ENCODE measurements at places on chromosomes 7 and 10.

DNA sequence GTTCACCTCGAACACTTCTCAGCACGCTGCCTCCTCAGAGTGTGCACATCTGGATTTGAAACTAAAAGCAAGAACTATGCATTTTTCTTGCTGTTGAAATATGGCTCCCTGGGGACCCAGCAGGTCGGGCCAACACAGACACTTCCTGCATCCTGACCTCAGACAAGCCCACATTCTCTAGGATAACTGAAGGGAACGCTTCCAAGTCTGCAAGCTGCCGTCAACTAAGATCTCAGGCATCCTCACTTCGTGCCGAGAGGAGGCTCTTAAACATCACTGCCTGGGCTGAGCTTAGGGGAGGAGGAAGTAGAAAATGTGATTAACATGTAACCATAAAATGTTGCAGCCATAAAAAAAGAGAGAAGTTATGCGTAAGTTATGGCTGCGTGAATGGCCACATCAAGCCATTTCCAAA is 65.5 kb downstream of the PYROXD2 start:
- DNase-seq: no peak

GRCh38 chr10:131513901-131514300 is 202.4 kb upstream of the TCERG1L start:
- DNase-seq: no peak

GRCh38 chr7:116698930-116699721 is 27.1 kb downstream of the MET start:
- DNase-seq: no peak

DNA sequence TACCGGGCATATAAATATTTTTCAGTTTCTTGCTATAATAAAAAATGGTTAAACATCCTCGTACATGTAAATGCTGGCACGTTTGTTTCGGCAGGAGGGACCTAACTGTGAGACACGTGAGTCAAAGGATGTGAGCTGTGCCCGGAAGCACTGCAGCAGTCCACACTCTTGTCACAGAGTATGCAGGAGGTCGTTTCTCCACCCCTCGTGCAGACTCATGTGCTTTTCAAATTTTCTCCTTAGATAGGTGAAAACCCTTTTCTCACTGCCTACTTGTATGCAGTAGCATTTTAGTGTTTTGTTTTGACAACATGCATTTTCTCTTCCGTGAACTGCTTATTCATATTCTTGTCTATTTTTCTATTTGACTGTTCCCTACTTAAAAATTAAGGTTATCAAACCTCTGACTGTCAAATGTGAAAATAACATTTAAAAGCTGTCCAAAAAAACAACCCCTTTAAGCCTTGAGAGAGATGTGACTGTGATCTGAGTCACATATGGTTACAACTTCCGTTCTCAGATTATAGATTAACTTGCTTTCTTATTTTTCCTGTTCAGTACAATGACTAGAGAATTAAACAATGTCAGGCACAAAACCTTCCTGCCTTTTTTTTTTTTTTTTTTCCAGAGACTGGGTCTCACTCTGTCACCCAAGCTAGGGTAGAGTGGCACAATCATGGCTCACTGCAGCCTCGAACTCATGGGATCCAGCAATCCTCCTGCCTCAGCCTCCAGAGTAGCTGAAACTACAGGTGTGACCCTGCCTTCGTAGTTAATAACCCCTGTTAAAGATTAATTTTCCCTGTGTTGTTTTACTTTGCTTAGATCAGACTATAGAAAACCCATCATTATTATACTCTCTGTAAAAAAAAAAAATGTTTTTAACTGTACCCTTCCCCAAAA is 45.1 kb downstream of the DPY19L1 start:
- no peak for DNase-seq

GRCh38 chr7:46494441-46494840 is 573.4 kb upstream of the IGFBP3 start:
- DNase-seq: no peak

GRCh38 chr7:70408477-70408876 is 723.5 kb upstream of the GALNT17 start:
- no peak for DNase-seq

DNA sequence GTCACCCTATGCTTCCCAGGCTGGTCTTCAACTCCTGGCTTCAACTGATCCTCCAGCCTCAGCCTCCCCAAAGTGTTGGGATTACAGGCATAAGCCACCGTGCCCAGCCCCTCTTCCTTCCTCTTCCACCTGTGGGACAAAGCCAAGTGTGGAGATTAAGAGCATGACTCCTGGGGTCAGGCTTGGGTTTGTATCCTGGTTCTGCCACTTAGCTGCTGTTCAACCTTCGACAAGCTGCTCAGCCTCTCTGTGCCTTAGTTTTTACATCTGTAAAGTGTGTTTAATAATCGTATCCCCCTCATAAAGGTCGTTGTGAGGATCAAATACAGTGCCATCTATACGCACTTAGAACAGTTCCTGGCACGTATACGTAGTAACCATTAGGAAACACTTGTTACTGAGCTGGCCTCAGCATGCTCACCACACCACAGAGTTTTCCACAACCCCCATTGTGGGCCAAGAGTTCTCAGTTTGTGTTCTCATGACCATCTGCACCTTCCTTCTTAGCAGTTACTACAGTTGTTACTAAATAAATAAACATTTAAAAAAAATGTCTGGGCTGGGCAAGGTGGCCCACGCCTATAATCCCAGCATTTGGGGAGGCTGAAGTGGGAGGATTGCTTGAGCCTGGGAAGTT is 140.5 kb upstream of the BTBD16 start:
- no peak for DNase-seq

DNA sequence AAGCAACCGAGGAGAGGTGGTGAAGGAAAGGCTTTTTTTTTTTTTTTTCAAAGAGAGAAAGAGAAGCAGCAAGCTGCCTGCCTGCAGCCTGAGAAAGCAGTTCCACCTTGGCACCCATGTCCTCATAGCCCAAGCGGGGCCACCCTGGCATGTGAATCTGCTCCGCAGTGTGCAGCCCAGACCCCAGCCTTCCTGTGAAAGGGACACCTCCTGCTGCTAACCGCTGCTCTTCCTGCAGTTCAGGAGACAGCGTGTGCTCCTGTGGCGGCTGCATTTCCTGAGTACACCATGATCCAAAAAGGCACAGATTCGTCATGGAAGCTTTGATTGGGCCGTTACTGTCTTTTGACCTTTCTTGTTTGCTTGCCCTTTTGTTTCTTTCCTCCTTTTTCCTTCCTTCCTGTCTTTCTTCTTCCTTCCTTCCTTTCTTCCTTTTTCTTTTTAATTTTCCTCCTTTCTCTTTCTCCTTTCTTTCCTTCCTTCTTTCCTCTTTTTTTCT is 38.1 kb downstream of the IKZF1 start:
- DNase-seq: no peak

GRCh38 chr10:43945094-43945730 is 296.5 kb upstream of the ZNF32 start:
- no peak for DNase-seq

GRCh38 chr10:6476989-6477388 is 103.1 kb downstream of the PRKCQ start:
- no peak for DNase-seq

GRCh38 chr7:69823151-69823744 is 225.0 kb downstream of the AUTS2 start:
- DNase-seq: no peak

GRCh38 chr10:16491933-16492332 is 29.7 kb downstream of the C1QL3 start:
- DNase-seq: no peak
